ENCODE measurements at places on chromosomes 11 and 22.

- DNase-seq = no peak
Measured at GRCh38 chr11:31397239-31397834, 27.7 kb downstream of the DNAJC24 start.

- no peak for DNase-seq
Measured at GRCh38 chr11:130310622-130311021, 4.1 kb downstream of the ZBTB44 start.

DNA sequence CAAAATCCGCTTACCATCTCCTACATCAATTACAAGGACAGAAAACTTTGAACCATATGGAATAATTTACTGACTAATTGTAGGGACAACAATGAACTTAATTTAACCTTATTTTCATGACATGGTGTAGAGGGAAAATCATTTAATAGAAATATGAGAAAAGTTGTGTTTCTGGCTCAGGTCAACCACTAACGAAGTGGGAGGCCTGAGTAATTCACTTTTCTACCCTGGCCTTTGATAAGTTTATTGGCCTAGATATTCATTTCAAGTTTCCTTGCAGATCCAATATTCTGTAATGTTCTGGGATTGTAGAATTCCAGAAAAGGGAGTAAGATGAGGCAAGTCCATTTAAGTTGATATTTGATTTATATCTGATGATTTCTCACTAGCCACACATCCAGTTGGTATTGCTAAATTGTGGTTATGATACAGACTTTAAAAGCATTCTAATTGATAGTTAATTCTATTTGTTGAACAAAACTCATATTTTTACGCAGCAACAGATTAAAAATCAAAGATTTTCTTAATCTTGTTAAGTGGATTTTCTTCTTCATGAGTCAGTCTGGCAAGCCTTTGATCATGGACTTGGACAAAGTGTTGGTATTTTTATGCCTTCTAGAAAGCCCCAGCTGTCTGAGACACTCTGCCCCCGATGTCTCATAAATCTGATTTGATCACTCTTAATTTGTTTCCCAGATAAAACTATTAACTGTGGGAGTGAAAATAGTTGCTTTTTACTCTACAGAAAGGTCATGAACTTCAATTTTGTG is 336.5 kb downstream of the TMEM135 start:
- DNase-seq = no peak

- no peak for DNase-seq
Measured at GRCh38 chr11:90913131-90913668, 690.4 kb upstream of the CHORDC1 start.

GRCh38 chr11:103484545-103484944 is 375.3 kb downstream of the DYNC2H1 start:
- DNase-seq = no peak

DNA sequence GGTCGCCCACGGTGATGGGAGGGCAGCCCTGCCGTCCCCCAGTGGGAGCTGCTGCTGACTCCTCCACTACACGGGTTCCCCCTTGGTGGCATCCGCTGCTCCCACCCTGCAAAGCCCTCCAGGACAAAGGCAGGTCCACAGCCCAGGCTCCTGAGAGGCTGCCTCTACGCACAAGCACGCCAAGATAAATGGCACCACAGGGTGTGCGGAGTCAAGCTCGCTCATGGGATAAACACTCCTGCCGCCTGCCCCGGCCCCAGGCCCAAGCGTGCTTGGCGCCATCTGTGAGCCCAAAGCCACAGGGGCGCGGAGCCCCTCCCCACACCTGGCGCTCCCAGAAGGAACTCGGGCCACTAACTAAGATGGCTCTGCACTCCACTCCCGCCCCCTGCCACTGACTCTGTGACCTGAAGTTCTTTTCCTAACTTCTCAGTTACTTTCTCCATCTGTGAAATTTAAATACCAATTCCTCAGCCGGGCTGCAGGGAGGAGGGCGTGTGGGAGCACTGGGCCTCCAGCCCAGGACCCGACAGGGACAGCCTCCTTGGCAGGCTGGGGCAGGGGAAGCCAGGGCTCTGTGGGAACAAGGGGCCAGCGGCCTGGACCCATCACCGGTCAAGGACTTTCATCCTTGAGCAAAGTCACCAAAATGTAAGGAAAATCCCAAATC is 14.9 kb downstream of the EHD1 start:
- no peak for DNase-seq

- DNase-seq = no peak
Measured at GRCh38 chr22:27602390-27602789, 199.2 kb downstream of the MN1 start.

DNA sequence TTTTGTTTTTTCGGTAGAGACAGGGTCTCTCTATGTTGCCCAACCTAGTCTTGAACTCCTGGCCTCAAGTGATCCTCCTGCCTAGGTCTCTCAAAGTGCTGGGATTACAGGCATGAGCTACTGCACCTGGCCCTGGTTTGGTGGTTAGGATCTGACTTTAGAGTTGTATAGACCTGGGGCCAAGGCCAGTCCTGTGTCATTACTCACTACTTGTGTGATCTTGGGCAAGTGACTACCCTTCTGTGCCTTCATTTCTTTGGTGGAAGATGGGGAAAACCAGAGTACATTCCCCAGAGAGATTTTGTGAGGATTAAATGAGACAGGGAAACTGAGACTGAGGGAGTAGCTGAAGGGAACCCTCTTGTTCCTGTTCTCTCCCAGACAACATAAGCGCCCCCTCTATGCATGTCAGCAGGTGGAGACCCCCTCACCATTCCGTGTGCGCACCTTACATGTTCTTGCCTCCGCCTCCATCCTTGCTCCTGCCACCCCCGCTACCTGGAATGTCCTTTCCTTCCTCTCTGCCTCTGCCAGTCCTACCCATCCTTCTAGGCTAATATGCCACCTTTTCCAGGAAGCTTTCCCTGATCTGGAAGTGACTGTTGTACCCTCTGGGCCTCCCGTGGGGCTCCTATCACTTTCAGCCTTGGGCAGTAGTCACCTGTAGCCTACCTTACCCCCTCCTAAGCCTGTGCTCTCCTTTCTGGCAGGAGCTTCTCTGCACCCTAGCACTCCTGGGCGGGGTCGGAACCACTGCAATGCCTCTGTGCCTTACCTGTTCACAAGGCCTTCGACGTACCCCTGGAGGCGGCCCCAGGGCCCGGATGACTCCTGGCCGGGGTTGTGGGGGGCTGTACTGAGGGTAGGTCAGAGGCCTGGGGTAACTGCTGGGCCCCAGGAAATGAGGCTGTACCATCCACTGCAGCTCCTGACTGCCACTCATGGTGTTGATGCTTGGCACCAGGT is 3.9 kb downstream of the FOSL1 start:
- DNase-seq = no peak

- peak; percentile 60 for DNase-seq
Measured at GRCh38 chr22:36160499-36160942, at the start of gene APOL3. Gene APOL3 (minus strand): TSS chr22:36160755. CDS start chr22:36149055, 11,700 bp downstream.

DNA sequence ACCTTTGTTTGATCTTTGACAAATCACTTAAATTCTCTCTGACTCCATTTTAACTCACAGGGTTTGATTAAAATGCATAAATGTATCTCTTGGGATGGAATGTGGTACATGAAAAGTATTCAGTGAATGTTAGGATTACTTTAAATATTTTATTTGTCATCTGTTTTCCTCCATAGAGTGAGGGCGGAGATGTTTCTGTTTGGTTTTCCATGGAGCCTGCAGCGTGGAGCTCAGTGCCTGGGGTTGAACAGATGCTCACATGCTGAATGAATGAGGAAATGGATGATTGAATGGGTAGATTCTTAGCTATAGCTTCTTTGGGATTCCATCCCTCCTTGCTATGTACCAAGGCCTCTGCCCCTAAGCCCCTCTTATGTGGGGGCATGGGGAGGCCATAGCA is 10.0 kb downstream of the TSPAN18 start:
- no peak for DNase-seq

DNA sequence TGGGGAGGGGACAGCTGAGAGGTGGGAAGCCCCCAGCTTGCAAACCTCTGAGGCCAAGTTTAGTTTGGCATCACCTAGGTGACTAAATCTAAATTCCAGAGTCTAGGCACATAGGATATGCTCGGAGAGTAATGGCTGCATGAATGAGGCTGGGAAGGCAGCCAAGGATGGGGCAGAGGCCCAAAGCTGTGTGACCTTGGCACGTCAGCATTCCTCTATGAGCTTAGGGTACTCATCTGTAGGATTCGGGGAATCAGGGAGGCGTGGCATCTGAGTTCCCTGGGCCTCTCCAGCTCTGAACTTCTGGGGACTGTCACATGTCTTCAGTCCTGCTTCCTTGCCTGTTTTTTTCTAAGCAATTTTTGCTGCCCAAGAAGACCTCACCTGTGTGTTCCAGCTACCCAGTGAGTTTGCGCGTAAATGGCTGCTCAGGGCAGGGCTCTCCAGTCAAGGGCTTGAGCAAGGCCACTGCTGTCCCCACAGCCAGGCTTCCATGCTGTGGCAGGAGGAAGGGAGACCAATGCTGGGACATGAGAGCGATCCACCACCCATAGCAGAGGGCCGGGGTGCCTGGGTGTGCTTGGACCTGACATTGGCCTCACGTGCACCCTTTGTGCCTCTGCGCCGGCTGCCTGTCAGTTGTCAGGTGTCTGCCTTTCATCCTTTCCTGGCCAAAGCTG is 13.9 kb downstream of the DAGLA start:
- DNase-seq = no peak

DNA sequence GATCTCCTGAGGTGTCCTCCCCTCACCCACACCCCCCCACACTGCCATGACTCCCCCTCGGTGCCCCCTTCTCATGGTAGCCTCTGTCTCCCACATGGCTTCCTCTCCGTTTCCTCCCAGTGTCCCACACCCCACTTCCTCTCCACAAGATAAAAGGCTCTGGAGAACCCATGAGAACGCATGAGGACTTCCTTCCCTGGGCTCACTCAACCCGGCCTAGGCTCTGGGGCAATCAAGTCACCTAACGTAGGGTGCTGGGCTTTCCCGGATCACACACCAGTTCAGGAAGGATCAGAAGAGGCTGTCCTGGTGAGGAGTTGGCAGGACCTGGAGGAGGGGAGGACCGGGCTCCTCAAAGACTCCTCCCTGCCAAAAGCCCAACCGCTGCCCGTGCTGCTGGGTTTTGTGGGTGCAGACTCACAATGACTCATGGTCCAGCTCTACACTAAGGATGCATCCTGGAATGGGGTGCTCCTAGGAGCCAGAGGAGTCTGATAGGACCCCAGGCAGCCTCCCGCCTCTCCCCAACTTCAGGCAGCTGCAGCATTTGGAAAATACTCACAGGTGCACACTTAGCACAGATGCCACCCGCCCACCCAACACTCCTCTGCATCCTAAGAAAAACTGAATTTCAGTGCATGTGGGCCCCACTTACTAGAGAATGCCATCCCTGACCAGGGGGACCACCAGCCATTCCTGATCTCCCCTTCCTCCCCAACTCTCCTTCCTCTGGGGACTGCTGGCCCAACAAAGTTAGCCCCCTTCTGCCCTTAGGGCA is 21.0 kb downstream of the SLC22A12 start:
- no peak for DNase-seq

GRCh38 chr11:19453651-19454257 is 213.0 kb upstream of the E2F8 start:
- no peak for DNase-seq

GRCh38 chr11:124120891-124121290 is 5.6 kb downstream of the VWA5A start:
- DNase-seq = no peak

- no peak for DNase-seq
Measured at GRCh38 chr11:73142128-73142377, at the start of gene FCHSD2. Gene FCHSD2 (minus strand): TSS chr11:73142318. CDS start chr11:73141877, 441 bp downstream.

DNA sequence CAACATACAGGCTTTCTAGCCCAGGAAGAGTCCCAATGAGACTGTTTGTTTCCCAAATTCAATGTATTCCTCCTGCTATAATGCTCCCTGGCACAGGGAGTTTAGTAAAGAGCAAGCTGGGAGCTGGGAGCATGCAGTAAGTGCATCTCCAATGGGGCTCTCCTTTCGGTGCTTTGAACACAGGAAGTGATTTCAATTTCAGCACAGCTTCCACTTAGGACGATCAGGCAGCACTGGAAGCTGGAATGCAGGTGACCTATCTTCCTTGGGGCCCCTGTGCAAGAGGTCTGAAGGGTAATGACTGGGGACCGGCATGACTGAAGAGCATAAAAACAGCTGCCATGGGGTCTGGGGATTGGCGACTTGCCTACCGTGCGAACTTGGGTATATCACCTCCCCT is 76.0 kb downstream of the LARGE1 start:
- DNase-seq = no peak

DNA sequence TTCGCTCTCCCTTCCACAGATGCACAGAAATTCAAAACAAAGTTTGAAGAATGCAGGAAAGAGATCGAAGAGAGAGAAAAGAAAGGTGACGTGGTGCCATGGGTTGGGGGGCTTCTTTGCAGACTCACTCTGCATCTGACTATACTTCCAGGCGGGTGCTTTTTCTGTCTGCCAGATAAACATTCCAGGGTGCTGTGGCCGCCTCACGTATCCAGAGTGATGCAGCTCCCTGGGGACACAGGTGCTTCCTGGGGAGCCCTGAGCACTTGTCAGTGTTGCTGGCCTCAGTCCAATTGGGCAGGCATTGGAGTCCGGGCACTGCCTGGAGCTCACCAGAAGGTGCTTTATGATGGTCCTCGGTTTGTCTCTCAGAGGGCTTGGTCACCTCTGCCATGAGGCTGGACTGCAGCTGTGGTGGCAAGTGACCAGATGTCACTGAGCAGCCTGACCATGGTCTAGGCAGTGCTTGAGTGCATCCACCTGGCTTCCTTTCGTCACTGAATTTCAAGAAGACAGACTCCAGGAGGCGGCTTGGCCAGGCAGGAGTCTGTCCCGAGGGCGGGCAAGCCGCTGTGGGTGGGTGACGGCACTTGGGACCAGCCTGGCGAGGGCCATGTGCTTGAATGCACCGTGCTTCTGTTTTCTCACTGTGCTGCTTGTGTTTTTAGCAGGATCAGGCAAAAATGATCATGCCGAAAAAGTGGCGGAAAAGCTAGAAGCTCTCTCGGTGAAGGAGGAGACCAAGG is 5.1 kb upstream of the ZDHHC8 start:
- DNase-seq = no peak

GRCh38 chr11:126929179-126930061 is 71.2 kb downstream of the KIRREL3 start:
- no peak for DNase-seq

- DNase-seq = no peak
Measured at GRCh38 chr22:42026705-42027104, 28.1 kb downstream of the WBP2NL start.

DNA sequence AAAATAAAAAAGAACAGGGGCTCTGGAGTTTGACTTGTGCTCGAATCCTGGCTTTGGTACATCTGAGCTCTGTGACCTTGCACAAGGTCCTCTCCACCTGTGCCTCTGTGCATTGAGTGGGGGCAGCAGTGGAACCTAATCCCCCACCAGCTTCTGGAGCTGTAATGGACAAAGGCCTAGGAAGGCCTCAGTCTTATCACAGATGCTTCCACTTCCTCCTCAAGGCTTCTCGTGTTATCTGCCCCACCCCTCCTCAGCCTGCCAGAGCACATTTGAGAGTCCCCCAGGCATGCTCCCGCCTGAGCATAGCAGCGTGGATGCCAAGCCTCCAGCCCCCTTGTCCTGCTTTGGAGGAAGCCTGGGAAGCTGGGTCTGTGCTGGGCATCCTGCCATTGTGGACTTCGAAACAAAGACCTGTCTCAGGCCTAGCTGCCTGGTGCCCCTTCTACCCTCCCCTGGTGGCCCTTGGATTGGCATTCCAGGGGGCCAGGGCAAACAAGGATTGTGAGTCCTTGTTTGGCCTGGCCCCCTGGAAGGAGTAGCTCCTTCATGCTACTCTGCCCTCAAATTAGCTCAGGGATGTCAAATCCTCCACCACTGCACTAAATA is 15.0 kb downstream of the SLC35E4 start:
- no peak for DNase-seq

GRCh38 chr11:120501440-120501839 is 10.1 kb upstream of the GRIK4 start:
- DNase-seq = no peak

- no peak for DNase-seq
Measured at GRCh38 chr11:44863231-44863630, 87.5 kb downstream of the TP53I11 start.

- no peak for DNase-seq
Measured at GRCh38 chr22:28505416-28506149, 174.1 kb downstream of the TTC28 start.

Data from activated T-cell treated with anti-CD3 and anti-CD28 coated beads, Interleukin-2, amount 50 U/mL, for 48 hours (primary cell).